Panc1 (cell line): ENCODE measurements at places on chromosomes 1 and 21. TPM values are rescaled to one million over a fixed set of nuclear protein-coding genes. Genes with fewer than 3 reads are reported as not detected.

The MROH7 gene
- total RNA-seq, result not detected

The RNF186 gene
- not detected for total RNA-seq

The ESPN gene
- total RNA-seq, result 8.5 TPM

The IFI44L gene
- total RNA-seq, result 0.10 TPM

The ADGRL4 gene
- not detected for total RNA-seq

The TRIM46 gene
- 3.8 TPM for total RNA-seq

The OR2L5 gene
- not detected for total RNA-seq

The TSPEAR gene
- not detected for total RNA-seq

The FRRS1 gene
- total RNA-seq, result 1.2 TPM

The LENEP gene
- 0.67 TPM for total RNA-seq

The ADAMTS4 gene
- total RNA-seq, result 0.26 TPM

The JAK1 gene
- total RNA-seq, result 138 TPM

The LMOD1 gene
- 0.13 TPM for total RNA-seq

The IL22RA1 gene
- total RNA-seq, result 1.1 TPM

The IFI6 gene
- total RNA-seq, result 39.1 TPM

The NFYC gene
- 81.9 TPM for total RNA-seq

The GNAT2 gene
- total RNA-seq, result 0.44 TPM

The MROH9 gene
- total RNA-seq, result not detected

The ARHGEF2 gene
- 87.0 TPM for total RNA-seq

The POU3F1 gene
- 0.08 TPM for total RNA-seq

The WDR64 gene
- total RNA-seq, result not detected

The WNT3A gene
- total RNA-seq, result not detected

The CLCA1 gene
- total RNA-seq, result 0.08 TPM

The FCMR gene
- 0.41 TPM for total RNA-seq

The PRR9 gene
- not detected for total RNA-seq

The RAD54L gene
- 29.4 TPM for total RNA-seq

The KISS1 gene
- total RNA-seq, result not detected

The RGS13 gene
- not detected for total RNA-seq

The ZBTB8B gene
- total RNA-seq, result 0.08 TPM

The NTRK1 gene
- 0.21 TPM for total RNA-seq

The DISP3 gene
- total RNA-seq, result 1.1 TPM

The HSD3B2 gene
- 1.2 TPM for total RNA-seq
